Stimulated activated CD8-positive, alpha-beta memory T cell treated with anti-CD3 and anti-CD28 coated beads, Interleukin-7, amount 100 ng/mL, for 1 hour (primary cell): ENCODE measurements at places on chromosomes 13 and 19.

DNA sequence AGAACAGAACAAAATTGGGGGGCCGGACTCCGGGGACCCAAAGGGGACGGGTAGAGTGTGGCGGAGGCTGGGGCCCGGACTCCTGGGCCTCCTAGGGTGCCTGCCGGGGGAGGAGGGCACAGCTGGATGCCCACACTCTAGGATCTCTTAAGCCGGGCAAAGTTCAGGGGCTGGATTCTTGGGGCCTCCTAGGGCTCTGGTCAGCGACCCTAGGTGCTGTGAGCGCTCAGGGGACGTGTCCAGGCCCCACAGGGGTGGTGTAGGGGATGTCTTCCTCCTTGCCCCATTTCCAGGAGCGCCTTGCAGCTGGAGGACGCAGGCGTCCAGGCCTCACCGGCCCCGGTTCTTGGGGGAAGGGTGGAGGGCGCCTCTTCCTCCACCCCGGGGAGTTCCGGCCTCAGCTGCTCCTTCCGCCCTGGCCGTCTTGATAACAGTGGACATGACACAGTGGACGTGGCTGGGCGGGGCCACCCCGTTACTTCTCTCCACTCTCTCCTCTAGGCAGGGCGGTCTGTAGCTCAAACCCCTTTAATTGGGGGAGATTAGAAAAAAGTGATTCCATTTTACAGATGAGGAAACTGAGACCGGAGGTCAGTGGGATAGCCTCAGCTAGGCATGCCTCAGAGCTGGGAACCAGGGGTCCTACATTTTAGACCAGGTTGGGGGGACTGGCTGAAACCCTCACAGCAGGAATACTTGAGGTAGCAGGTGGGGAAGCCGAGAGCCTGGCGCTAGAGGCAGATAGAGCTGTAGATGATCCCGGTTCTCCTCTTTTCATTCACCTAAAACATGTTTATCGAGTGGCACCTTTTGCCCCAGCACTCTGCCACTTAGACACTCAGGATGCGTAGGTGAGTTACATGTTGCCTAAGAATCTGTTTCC lies 705 bp downstream of the STXBP2 start:
- no peak for DNase-seq

DNA sequence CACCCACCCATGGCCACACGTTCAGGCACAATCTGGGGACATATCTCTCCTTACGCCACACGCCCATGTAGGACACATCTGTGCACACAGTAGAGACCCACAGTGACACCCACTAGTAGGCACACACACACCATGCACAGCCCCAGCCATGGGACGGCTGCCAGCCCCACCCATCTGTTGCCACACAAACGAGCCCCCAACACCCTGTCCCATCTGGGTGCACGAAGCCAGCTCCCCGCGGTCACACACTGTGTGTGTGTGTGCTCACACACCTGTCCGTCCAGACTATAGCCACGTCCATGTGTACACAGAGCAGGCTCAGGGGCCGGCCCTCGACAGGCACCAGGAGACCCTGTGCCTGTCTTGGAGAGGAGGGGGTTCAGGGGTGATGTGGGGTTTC lies 10.6 kb downstream of the ERFL start:
- DNase-seq = no peak

DNA sequence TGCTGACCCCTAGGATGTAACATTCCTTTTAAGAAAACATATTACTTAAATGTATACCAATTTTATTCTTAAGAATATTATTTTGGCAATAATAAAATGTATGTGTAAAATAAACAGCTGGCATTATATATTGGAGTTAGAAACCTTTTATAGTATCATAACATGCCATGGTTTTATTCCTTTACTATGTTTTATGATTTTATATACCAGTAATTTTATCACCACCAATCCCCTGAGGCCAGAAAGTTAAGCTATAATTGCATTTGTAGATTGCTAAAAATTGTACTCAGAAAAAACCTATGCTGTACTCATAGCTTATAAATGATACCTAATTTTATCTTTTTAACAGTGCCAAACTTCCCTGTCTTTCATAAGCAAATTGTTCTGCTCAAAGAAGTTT lies 17.9 kb downstream of the GPALPP1 start:
- DNase-seq = no peak

- DNase-seq = peak; percentile 62
These were observed 5.2 kb upstream of the REXO1 start for GRCh38 chr19:1853295-1854038.

DNA sequence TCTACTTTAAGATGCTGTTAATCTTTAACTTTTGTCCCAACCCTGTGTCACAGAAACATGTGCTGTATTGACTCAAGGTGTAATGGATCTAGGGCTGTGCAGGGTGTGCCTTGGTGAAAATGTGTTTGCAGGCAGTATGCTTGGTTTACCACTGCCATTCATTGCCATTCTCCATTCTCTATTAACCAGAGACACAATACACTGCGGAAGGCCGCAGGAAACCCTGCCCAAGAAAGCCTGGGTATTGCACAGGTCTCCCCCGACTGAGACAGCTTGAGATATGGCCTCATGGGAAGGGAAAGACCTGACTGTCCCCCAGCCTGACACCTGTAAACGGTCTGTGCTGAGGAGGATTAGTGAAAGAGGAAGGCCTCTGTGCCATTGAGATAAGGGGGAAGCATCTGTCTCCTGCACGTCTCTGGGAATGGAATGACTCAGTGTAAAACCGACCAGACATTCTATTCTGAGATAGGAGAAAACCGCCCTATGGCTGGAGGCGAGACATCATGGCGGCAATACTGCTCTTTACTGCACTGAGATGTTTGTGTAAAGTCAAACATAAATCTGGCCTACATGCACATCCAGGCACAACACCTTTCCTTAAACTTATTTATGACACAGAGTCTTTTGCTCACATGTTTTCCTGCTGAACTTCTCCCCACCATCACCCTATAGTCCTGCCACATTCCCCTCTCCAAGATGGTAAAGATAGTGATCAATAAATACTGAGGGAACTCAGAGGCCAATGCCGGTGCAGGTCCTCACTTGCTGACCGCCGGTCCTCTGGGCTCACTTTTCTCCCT lies 13.1 kb upstream of the ZNF888 start:
- DNase-seq = no peak

DNA sequence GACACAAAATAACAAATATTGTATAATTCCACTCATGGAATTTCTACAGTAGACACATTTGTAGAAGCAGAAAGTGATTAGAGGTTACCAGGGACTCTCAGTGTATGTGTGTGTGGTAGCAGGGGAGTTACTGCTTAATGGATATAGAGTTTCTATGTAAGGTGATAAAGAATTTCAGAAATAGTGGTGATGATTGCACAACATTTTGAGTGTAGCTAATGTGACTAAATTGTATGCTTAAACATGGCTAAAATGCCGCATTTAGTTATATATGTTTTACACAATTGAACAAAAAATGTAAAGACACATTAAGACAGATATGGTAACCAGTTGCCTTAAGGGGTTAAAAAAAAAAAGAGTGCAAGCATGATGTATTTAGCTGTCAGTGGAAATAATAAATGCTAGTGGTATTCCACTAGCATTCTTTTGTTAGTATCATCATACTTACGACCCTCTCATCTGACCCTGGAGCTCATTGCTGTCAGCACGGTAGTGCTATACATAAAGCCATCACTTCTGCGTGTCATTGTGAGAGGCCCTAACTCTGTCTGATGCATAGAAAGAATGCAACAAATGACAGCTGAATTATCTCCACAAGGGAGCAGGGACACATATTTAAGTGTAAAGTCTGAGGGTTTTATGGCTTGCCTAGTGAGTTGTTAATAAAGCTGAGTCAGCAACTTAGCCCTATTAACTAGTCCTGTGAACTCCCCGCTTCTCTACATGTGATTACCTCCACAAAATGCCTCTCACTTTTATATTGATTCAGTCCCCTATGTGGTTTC lies 134.1 kb upstream of the RXFP2 start:
- DNase-seq = no peak

GRCh38 chr13:106340249-106340648 lies 195.2 kb downstream of the EFNB2 start:
- no peak for DNase-seq

- DNase-seq = no peak
These were observed 20.5 kb upstream of the CNMD start for GRCh38 chr13:52760077-52760476.

DNA sequence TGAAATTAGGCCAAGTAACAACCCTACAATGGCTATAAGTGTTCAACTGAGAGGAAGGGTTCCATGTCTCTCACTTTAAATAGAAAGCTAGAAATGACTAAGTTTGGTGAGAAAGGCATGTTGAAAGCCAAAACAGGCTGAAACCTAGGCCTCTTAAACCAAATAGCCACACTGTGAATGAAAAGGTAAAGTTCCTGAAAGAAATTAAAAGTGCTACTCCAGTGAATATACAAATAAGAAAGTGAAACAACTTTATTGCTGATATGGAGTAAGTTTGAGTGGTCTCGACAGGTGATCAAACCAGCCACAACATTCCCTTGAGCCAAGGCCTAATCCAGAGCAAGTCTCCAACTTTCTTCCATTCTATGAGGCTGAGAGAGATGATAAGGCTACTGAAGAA lies 209.6 kb downstream of the KLF12 start:
- no peak for DNase-seq

- no peak for DNase-seq
These were observed 49.4 kb downstream of the SACS start for GRCh38 chr13:23384111-23384510.

GRCh38 chr19:33302175-33302973 lies at the start of gene CEBPA:
Gene CEBPA (minus strand): TSS chr19:33302534. CDS start chr19:33302414, 120 bp downstream.
- DNase-seq = peak; percentile 44

- DNase-seq = peak; percentile 39
These were observed 25.8 kb upstream of the MAP3K10 start for GRCh38 chr19:40165362-40165937.

- no peak for DNase-seq
These were observed 441.7 kb downstream of the IRS2 start for GRCh38 chr13:109344552-109345157.

DNA sequence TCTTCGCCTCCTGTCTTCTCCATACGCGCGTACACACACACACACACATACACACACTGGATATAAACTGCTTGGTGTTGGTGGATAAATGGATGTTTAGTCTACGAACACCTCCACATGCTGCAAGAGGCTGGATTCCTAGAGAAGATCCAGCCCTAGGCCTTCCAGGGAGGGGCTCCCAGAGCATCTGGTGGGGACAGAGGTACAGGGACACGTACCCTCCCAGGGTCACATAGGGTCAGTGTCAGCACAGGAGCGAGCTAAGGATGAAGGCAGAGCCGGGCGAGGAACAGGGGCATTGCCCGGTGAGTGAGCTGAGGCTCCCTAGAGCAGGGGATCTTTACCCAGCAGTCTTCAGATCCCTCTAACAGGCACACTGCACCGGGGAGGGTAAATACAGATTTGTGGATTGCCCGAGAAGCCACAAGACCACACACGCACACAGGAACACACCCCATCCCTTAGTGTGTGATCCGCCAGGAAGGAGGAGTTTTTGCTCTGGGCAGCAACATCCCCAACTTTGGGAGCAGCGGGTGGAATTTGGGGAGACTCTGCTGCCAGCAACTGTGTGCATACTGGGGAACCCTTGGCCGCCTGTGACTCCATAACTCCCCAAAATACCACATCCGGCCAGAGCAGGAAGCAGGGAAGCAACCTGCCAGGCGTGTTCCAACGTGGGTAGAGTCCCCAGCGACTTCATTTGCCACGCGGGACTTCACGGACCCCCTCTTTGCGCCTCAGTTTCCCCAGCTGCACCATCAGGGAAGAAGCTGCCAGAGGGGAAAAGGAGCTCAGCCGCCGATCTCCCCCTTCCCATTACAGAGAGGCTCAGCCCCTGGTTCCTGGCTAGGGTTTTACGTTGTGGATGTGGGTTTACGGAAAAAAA lies 5.8 kb upstream of the TLE2 start:
- DNase-seq = no peak

- no peak for DNase-seq
These were observed 342.3 kb downstream of the GPC5 start for GRCh38 chr13:91740756-91741155.

DNA sequence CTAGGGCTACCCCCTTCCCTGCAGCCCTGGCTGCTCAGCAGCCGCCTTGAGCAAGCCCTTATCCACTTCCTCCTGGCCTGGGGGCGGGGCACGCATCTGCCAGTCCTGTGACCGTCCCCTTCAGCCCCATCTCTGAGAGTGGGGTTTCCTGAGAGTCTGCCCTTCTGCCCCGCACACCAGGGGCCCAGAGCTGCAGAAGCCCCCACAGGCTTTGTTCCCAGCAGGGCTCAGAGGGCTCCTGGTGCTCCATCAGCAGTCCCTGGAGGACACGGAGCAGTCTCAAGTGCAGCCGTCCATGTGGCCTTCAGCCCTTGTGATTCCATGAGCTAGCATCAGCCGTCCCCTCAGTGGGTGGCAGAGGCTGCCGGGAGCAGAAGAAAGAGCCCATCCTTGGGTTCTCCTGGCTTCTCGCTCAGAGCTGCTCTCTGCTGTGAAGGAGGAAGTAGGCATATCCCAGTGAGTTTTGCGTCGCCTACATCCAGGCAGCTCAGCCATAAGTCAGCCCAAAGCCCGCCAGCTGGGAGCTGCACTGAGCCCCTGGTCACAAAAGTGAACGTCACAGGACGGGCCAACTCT lies 16.3 kb downstream of the MYO9B start:
- DNase-seq = no peak

DNA sequence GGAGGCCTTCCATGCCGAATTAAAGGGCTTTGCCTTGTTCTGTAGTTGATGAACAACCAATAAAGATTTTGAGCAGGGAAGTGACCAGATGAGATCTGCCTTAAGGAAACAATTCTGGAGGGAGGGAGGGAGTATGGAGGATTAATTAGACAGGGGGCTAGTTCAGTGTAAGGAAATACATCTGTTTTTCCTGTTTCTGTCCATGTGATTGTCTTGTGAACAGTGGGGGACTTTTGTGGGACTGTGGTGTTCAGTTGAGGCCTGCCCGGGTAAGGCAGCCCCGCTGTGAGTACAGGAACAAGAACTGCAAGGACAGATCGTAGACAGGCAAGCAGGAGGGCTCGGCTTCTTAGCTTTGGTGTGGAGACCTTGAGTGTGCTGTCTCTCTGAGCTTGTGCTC lies 59.0 kb downstream of the DGKH start:
- DNase-seq = no peak

DNA sequence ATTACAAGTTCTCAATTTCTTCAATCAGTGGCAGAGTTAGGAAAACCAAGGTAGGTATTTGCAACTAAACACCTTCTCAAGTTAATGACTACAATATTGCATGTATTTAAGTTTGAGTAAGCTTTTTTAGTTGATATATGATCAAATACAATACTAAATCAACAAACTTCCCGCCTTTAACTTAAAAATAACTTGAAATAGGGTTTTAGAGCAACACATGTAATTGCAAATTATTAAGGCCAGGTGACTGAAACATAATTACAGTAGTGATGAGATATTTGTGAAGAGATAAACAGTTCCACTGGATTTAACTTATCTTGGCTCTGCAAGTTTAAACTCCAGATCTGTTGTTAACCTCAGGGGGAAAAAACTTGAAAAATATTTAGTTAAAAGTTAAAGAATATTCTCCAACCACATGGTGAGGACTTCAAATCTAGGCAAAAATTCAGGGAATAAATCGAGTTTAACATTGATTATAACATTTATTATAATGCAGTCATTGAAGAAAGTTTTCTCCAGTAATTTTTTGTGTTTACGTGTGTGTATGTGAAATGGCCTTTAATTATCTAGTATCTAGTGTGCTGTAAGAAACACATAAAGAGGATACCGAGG lies 3.6 kb downstream of the DACH1 start:
- DNase-seq = no peak

- no peak for DNase-seq
These were observed 1080.9 kb downstream of the SLITRK5 start for GRCh38 chr13:88752041-88752440.

GRCh38 chr13:31421756-31422155 lies 222.0 kb downstream of the B3GLCT start:
- no peak for DNase-seq

- no peak for DNase-seq
These were observed at the start of gene THSD1 for GRCh38 chr13:52405767-52406494. Gene THSD1 (minus strand): TSS chr13:52406172. CDS start chr13:52402600, 3,572 bp downstream.

GRCh38 chr13:20399961-20400360 lies 125.7 kb downstream of the CRYL1 start:
- DNase-seq = no peak
